Aorta (tissue), 5 donors: ENCODE measurements at places on chromosomes 7 and 10. TPM values are rescaled to one million over a fixed set of nuclear protein-coding genes. Genes with fewer than 3 reads are reported as not detected.

The ELFN1 gene
- total RNA-seq, result 1.2 TPM

The CLRN3 gene
- total RNA-seq, result not detected

The PVRIG gene
- 2.1 TPM for total RNA-seq

The FFAR4 gene
- 0.16 TPM for total RNA-seq

The CREB3L2 gene
- total RNA-seq, result 165 TPM

The ABCB4 gene
- 3.1 TPM for total RNA-seq

The MSS51 gene
- total RNA-seq, result 6.3 TPM

The SSC4D gene
- total RNA-seq, result 0.33 TPM

The MMD2 gene
- total RNA-seq, result not detected

DNA sequence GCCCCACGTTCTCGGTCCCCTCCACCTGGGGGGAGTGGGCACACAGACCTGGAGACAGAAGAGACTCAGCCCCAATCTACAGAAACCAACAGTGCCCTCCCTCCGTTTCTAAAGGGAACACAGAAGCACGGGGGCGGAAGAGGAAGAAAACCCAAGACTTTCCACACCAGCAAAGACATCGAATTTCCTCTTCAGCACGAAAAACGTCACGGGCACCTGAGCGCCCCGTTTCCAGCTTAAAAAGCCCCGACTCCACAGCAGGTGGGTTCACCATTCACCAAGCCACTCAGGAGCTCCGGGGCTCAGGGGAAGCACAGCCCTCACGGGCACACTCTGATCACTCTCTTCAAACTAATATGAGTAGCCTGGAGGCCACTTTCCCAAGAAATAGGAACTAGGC, 19.6 kb downstream of the NUDT1 start:
- no peaks in the 10 kb centered on the region for H3K4me1 ChIP-seq
- H3K4me3 ChIP-seq, result no peak overlapping the region
- H3K27me3 ChIP-seq, result no peaks in the 10 kb centered on the region
- no peak for DNase-seq

DNA sequence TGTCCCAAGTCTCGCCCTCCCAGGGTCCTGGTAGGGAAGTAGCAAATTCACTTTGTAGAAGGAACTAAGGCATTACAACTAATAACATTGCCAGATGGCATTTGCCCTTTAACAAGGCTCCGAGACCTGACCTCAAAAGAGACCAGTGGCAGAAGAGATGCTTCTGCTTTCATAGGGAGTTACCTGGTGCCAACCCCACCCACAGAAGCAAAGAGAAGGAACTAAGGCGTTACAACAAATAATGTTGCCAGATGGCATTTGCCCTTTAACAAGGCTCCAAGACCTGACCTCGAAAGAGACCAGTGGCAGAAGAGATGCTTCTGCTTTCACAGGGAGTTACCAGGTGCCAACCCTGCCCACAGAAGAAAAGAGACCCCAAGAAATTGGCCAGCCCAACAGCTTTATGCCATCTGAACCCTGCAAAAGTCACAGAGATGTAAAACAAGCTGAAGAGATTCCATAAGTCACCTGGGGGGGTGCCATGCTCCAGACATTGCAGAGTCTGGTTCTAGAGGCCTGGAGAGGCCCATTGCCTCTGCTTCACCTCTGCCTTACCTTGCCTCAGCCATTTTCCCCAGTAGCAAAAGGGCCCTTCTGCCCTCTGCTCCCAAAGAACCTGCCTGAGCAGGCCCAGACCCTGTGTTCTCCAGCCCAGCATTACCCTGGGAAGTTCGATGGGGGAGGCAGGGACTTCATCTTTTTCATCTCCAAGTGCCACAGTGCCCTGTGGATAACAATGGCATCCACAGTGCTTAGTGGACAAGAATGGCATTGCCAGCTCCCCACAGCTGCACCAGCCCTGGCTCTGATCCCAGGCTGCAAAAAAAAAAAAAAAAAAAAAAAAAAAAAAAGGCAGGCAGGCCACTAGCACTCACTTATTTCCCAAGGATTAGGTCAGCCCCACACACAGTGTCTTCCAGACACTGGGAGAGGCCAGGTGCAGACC, 179.5 kb upstream of the PLXNA4 start:
- peaks cover 1% of the 10 kb centered on the region for H3K27me3 ChIP-seq
- H3K36me3 ChIP-seq, result no peaks in the 10 kb centered on the region
- H3K4me1 ChIP-seq, result no peaks in the 10 kb centered on the region

GRCh38 chr7:51315393-51316261, 982 bp downstream of the COBL start:
- H3K4me3 ChIP-seq, result peak overlapping the region; percentile 2
- no peak overlapping the region for H3K27ac ChIP-seq
- H3K36me3 ChIP-seq, result no peaks in the 10 kb centered on the region
- H3K4me1 ChIP-seq, result no peaks in the 10 kb centered on the region
- no peak for DNase-seq
- H3K27me3 ChIP-seq, result no peaks in the 10 kb centered on the region

- H3K27ac ChIP-seq, result no peak overlapping the region
- no peaks in the 10 kb centered on the region for H3K36me3 ChIP-seq
- no peaks in the 10 kb centered on the region for H3K4me1 ChIP-seq
- no peak overlapping the region for H3K4me3 ChIP-seq
- H3K27me3 ChIP-seq, result no peaks in the 10 kb centered on the region
Observed at GRCh38 chr10:6721964-6722615, 142.0 kb upstream of the PRKCQ start.

- H3K4me1 ChIP-seq, result no peaks in the 10 kb centered on the region
- no peak overlapping the region for H3K27ac ChIP-seq
- no peak for DNase-seq
Observed at GRCh38 chr10:24448351-24448999, 239.5 kb downstream of the KIAA1217 start.

GRCh38 chr10:111516144-111516543, 439.3 kb downstream of the ADRA2A start:
- H3K4me3 ChIP-seq, result no peak overlapping the region
- no peak overlapping the region for H3K27ac ChIP-seq
- DNase-seq, result no peak
- H3K4me1 ChIP-seq, result no peaks in the 10 kb centered on the region
- H3K36me3 ChIP-seq, result no peaks in the 10 kb centered on the region
- H3K27me3 ChIP-seq, result no peaks in the 10 kb centered on the region

- no peak overlapping the region for H3K4me3 ChIP-seq
- H3K27ac ChIP-seq, result no peak overlapping the region
- H3K4me1 ChIP-seq, result peaks cover 3% of the 10 kb centered on the region
- no peaks in the 10 kb centered on the region for H3K27me3 ChIP-seq
- DNase-seq, result no peak
Observed at GRCh38 chr10:18157881-18158280, 17.7 kb downstream of the CACNB2 start.

DNA sequence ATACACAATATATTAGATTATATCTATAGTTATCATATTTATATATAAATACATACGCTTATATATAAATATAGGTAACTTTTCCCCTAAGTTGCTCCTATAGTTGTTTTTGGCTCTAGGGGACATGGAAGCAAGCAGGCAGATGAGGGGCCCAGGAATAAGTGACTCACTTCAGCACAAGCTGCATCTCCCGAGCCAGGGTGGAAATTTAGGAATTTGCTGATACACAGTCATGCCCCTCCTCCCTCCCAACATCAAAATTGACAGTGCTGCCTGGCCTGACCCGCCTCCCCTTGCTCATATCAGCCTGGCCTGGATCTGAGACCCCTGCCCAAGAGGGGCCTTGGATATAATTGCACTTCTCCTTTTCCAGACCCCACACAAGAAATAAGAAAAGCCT, 33.8 kb downstream of the MKI67 start:
- H3K27me3 ChIP-seq, result no peaks in the 10 kb centered on the region
- H3K4me3 ChIP-seq, result no peak overlapping the region
- H3K36me3 ChIP-seq, result no peaks in the 10 kb centered on the region
- DNase-seq, result no peak

DNA sequence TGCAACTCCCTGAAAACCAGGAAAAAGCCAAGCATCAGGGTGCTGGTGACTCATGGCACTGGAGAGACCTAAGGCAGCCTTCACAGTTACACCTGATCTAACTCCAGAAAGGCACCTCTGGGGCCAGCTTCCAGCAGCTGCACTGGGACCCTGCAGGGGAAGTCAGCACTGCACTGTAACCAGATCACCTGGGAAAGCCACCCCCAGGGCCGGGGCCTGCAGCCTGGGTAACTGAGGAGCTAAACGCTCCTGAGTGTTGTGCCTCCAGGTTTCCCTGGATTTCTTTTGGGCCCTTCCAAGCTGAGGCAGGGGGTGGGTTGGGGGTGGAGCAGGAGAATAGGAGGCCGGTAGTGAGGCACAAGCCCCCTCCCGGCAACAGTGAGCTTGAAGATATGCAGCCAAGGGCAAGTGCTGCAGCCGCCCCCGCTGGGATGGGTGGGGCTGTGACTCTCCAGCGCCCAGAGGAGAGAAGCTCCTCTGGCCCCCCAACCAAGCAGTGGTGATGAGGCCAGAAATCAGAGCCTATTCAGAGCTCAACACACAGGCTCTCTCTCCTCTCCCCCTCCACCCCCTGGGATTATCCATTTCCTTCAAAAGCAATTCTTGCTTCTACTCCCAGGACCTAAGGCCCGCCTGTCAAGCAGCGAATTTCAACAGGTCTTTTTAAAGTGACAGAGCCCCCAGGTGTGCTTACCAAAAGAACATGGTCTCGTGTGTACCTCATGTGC, 2.6 kb downstream of the CXCL12 start:
- no peaks in the 10 kb centered on the region for H3K27me3 ChIP-seq
- no peaks in the 10 kb centered on the region for H3K4me1 ChIP-seq
- H3K36me3 ChIP-seq, result no peaks in the 10 kb centered on the region
- no peak overlapping the region for H3K4me3 ChIP-seq
- no peak overlapping the region for H3K27ac ChIP-seq
- DNase-seq, result peak; percentile 74

DNA sequence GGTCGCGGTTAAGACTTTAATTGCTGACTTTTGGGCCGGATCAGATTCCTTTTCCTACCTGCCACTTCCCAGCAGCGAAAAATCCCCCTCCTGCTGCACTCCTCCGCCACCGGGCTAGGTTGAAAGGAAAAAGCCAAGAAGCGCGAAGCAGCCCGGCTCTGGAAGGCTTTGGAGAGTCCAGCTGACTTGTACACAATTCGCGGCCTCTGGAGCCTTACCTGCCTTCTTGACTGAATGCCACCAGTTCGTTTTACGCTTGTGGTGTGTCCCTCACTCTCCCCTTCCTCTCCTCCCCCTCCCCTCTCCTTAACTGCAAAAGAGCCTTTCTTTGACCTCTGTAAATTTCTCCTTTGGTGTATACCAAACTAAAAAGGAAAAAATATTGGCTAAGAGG, 2.7 kb upstream of the FEZF1 start:
- no peak overlapping the region for H3K4me3 ChIP-seq
- no peak overlapping the region for H3K27ac ChIP-seq
- DNase-seq, result no peak
- no peaks in the 10 kb centered on the region for H3K4me1 ChIP-seq
- H3K36me3 ChIP-seq, result no peaks in the 10 kb centered on the region

DNA sequence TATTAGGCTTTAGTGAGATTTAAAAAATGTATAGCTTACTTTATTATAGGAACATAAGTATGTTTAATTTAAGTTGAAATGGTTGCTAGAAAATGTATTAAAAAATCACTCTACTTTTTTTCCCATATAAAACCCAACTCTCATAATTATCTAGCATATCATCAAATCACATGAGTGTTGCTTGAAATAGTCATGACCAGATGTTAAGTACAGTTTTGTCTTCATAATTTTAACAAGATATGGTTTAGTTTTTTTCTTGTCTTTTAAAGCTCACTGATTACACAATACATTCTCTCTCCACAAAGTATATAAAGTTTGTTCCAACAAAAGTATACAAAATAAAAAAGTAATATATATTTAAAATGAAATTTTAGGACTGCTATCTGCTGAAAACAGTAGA, 82.8 kb downstream of the HGF start:
- H3K36me3 ChIP-seq, result no peaks in the 10 kb centered on the region
- no peaks in the 10 kb centered on the region for H3K27me3 ChIP-seq
- DNase-seq, result no peak
- no peak overlapping the region for H3K27ac ChIP-seq

GRCh38 chr10:90007226-90007625, 305.8 kb downstream of the KIF20B start:
- H3K4me1 ChIP-seq, result peaks cover 2% of the 10 kb centered on the region
- no peak for DNase-seq
- no peak overlapping the region for H3K27ac ChIP-seq
- H3K4me3 ChIP-seq, result no peak overlapping the region

DNA sequence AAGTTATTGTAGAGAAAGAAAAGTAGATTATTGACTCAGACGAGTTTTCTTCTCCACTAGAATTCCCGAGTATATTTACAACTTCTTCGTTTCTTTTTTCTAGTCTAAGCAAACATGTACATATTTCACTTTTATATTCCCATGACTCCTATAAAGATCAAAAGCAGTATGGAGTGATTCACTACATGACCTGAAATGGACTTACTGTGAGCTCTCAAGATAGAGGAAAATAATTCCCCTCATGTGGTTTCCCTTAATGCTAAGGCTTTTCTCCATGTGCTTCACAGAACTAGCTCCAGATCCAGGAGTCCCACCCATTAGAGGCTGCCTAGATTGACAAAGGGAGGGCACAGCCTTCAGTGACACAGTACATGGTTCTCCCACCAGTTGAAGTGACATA, 823.1 kb upstream of the LRRTM3 start:
- H3K36me3 ChIP-seq, result no peaks in the 10 kb centered on the region
- no peaks in the 10 kb centered on the region for H3K27me3 ChIP-seq
- H3K27ac ChIP-seq, result no peak overlapping the region
- H3K4me3 ChIP-seq, result no peak overlapping the region

DNA sequence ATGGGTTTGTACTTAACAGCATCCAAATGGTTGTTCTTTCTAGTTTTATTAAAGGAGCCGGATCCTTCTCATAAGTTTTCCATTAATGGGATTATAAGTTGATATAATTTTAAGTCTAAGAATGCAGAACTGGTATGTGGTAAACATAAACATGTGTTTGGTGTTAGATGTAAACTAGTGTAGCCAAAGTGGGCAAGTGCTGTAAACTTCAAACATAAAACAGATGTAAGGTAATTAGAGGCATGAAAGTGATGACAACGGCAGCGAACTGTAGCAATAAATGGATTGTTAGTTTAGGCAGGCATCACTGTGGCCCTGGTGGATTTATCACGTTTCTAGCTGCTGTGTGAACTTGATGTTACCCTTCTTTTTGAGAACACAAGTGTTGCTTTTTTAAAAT, 37.9 kb downstream of the BAMBI start:
- H3K4me1 ChIP-seq, result peaks cover 2% of the 10 kb centered on the region
- no peak overlapping the region for H3K27ac ChIP-seq
- H3K4me3 ChIP-seq, result no peak overlapping the region
- no peaks in the 10 kb centered on the region for H3K36me3 ChIP-seq
- H3K27me3 ChIP-seq, result no peaks in the 10 kb centered on the region
- no peak for DNase-seq

DNA sequence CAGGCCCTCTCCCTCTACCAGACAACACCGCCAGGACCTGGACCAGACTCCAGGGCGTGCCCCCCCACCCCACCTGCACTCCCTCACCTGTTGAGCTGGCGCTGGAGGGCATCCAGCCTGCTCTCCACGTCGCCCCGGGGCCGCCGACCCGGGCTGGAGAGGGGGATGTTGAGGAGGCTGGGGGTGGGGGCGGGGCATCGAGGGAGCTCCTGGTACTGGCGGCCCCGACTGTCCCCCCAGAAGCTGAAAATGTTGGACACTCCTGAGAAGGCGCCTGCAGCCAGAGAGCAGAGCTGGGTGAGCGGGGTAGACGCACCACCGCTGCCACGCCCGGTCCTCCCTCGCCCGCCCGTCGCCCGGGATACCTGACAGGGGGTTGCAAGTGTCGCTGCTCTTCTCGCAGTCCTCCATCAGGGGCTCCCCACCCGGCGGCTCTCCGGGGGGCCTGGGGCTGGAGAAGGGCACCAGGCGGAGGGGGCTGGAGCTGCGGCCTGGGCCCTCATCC, 30.8 kb downstream of the KCNH2 start:
- no peaks in the 10 kb centered on the region for H3K36me3 ChIP-seq
- H3K27ac ChIP-seq, result no peak overlapping the region
- H3K4me1 ChIP-seq, result no peaks in the 10 kb centered on the region
- no peak overlapping the region for H3K4me3 ChIP-seq
- DNase-seq, result no peak
- H3K27me3 ChIP-seq, result no peaks in the 10 kb centered on the region
